ENCODE measurements at places on chromosomes 1 and 21. TPM values are rescaled to one million over a fixed set of nuclear protein-coding genes. Genes with fewer than 3 reads are reported as not detected.

GRCh38 chr1:213136190-213136917, 85.3 kb downstream of the RPS6KC1 start:
- DNase-seq = no peak

- no peak for DNase-seq
Observed at GRCh38 chr1:178023181-178023618, 53.3 kb upstream of the SEC16B start.

Gene IFNLR1
- total RNA-seq = 0.94 TPM

DNA sequence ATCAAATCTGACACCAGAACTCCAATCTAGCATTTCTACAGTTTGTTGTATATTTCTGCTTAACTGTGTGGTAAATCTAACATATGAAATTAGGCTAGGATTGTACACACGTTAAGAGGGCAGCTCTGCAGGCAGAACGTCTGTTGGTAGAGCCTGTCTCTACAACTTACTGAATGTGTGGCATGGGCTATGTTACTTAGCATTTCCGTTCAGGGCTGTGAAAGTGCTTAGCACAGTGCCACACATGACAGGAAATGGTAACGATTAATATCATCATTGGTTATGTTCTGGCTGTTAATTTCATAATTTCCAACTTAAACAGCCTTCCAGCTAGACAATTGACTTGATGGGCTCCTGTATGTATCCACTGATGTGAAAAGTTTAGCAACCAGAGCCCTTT, 9.6 kb upstream of the C8B start:
- no peak for DNase-seq

Gene NIPAL3
- 47.2 TPM for total RNA-seq

DNA sequence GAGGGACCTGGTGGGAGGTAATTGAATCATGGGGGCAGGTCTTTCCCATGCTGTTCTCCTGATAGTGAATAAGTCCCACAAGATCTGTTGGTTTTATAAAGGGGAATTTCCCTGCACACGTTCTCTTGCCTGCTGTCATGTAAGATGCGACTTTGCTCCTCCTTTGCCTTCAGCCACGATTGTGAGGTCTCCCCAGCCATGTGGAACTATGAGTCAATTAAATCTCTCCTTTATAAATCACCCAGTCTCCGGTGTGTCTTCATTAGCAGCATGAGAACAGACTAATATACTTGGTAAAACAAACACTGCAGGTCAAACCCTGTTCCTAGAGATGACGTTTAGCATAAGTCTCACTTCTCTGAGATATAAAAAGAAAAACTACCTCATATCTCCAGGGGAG, 148.3 kb downstream of the MATN1 start:
- DNase-seq = no peak

Gene NEGR1
- total RNA-seq = 7.4 TPM

Gene USP24
- total RNA-seq = 22.9 TPM

GRCh38 chr1:113185463-113186104, 112.6 kb downstream of the LRIG2 start:
- DNase-seq = no peak

DNA sequence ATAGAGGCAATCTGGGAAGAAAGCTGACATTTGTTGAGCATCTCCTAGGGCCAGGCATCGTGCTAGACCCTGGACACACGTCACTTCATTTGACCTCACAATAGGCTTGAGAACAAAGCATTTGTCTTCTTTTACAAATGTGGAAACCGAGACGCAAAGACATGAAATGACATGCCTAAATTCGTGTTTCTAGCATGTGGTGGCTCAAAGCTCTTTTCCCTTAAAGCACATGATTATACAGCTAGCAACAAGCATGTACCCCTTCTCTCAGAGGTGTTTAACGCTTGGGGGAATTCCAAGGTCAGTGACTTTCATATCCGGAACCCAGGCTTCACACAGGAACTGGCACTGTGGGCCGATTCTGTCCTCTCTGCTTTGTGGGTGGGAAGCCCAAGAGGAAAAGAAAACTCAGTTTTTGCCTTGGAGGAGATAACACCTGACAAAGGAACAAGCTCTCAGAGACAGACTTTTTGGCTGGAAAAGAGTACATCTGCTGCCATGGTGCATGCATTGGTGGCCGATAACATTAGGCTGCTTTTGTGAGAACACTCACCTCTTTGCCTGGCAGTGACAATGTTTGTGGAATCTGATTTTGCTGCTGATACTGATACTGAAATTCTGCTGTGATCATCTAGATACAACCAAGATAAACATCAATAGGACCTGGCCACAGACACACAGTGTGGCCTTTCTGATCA, 15.4 kb upstream of the CD2 start:
- DNase-seq = no peak

Gene LDLRAD2
- total RNA-seq = 0.14 TPM

Gene CYB561D1
- 9.4 TPM for total RNA-seq

- no peak for DNase-seq
Observed at GRCh38 chr1:166166329-166166697, 488 bp downstream of the FAM78B start.

GRCh38 chr1:187300081-187300480, 471.3 kb downstream of the PLA2G4A start:
- no peak for DNase-seq

DNA sequence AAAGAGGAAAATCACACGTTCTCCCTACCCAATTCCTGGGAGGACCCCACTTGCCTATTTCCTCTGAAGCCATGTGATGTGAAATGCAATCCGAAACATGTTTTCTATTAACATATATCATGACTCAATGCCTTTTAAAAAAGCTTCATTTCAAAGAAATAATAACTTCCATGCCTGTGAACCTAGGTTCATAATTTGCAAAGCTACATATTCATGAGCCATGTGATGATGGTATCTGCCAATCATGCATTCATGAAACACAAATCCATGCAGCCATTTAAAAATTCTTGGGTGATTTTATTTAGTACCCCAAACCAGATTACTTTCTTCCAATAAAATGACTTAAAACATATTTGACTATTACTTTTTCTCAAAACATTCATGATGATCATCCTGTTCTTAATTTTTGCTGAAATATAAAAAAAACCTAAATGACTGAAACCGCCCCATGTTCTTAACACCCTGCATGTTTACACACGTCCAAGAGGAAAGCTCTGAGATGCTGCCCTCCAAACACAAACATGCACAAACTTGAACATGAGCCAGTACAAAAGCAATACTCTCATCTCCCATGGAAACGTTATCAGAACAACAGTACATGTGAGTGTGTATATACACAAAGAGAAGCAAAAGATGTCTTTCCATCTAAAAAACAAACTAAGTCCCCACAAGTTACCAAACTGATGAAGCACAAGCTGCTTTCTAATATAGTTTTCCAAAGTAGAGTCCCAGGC, 140.1 kb downstream of the TGFBR3 start:
- no peak for DNase-seq

GRCh38 chr1:248847181-248847955, 9.3 kb downstream of the ZNF672 start:
- no peak for DNase-seq

DNA sequence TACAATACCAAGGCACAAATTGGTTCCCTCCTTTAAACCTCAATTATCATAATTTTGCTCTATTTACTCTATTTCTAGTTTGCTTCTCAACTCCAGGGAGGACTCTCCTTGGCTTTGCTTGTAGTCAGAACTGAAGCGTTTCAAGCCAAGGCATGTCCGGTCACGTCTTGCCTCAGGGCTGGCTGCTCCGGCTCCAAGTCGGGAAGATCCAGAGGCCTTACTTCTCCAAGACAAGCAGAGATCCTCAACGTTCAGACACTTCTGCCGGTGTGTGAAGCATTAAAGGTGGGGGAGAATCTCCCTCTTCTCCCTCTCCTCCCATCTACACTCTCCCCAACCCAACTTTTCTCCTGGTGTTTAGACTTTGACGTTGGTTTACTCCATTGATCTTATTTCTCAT, 7.2 kb upstream of the HHAT start:
- no peak for DNase-seq

GRCh38 chr1:46301406-46301807, 2.0 kb downstream of the LRRC41 start:
- no peak for DNase-seq

Gene LRRC7
- total RNA-seq = 0.14 TPM

Gene IL22RA1
- not detected for total RNA-seq

DNA sequence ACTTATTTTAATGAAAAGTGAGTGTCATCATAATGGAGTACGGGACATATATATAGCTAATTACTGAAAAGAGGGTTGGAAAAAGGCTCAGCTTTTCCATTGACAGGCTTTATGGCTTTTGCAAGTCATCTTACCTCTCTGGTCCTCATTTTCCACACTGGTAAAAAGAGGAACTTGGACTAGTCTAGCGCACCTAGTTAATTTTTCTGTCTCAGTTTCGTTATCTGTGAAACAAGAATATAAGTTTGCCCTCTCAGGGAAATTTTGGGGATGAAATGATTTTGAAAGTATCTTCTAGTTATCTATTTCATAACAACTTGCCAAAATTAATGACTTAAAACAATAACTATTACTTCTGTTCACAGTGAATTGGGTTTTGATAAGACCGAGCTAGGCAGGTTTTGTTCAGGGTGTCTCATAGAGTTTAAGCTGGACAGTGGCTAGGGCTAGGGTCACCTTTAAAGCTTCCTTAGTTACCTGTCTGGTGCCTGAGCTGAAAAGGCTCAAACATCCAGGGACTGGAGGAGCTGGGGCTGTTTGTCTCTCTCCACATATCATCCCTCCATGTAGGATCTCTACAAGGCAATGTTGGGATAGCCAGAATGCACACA, 91.7 kb downstream of the TYW3 start:
- no peak for DNase-seq

Gene PCNX2
- 24.5 TPM for total RNA-seq

Gene ARHGAP30
- total RNA-seq = 0.25 TPM

DNA sequence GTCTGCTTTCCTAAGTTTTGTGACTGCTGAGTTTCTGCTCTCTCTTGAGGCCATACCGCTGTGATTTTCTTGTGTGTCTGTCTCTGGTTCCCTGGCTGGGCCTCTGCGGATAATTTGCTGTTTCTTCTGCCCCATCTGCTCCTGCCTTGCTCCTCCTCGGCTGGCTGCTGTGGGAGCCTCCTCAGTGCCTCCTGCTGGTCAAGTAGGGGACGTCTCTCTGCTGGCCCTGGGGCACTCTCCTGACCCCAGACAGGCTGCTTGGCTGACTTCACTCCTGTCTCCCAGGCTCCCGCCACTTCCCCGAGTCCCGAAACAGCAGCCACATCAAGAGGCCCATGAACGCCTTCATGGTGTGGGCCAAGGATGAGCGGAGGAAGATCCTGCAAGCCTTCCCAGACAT, 28.5 kb downstream of the ETNK2 start:
- DNase-seq = no peak

GRCh38 chr1:58994664-58995063, 210.8 kb upstream of the JUN start:
- no peak for DNase-seq

DNA sequence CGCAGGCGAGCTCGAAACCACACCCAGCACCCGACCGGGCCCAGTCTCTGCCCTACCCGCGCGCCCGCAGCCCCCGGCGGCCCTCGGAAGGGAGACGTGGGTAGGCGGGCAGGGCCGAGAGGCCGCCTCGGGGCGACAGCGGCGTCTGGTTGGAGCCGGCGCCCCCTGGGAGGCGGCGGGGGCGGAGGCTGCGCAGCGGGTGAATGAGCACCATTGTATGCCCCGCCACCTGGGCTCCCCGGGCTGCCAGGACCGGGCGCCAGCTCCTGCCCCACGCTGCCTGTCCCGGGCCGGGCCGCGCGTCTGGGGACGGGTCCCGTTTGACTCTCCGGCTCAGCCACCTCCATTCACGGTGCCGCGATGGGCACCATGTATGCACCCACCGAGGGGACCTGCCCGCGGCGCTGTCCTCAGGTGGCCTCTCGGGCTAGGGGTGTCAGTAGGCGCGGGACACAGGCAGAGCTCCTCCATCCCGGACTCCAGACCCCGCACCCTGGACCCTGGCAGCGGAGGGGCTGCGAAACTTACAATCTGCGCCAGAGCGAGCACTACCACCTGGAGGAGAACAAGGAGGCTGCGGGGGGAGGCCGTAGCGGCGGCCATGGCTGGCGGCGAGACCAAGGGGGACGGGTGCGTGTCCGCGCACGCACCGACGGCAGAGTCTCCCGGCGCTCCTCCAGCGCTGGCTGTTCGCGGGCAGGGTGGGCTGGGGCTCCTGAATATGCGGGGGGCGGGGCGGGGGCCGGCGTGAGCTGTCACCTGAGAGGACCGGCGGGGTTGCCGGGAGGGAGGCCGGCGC, at the start of gene COL9A2:
Gene COL9A2, minus strand, starts transcription at position 692 of the 799 bp plus-strand sequence. Its CDS starts 89 bp downstream, at position 603.
- no peak for DNase-seq

Gene BMP8B
- not detected for total RNA-seq

DNA sequence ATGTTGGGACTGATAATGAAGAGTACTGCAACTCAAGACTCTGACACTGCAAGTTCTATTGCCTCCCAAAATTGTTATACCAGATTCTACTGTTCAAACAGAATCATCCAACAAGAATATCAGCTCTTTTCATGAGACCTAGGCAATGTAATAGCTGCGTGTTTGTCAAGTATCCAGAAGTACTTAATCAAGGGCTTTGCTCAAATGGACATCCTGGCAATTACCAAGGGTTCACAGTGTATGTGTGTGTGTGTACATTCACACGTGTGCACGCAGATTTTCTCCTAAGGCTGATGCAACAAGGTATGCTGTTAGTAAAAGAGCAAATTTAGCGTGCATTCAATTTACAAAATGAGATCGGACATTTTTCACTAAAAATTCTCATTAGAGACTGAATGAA, 174.6 kb downstream of the GABPA start:
- DNase-seq = no peak

- DNase-seq = no peak
Observed at GRCh38 chr1:223717695-223718363, 5.5 kb downstream of the CAPN2 start.

Gene LCE1D
- not detected for total RNA-seq

GRCh38 chr21:39788383-39788782, 43.4 kb downstream of the IGSF5 start:
- peak; percentile 92 for DNase-seq

Gene FMO2
- not detected for total RNA-seq

Gene TTC34
- 0.31 TPM for total RNA-seq

DNA sequence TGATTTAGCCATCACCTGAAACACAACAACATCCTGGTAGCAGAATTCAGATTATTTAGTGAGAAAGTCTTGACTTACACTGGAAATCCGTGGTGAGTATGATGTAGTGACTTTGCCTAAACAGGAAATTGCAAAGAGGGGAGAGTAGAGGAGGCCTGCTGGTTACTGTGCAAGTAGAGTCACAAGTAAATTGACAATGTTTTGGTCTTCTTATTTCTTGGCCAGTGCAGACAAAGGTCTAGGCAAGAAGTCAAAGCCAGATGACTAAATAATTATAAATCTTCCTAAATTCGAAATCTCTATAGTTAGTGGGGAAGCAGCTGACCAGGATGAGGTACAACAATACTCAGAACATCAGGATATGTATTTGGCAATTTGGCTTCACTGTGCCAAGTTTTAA, 159.5 kb upstream of the KCTD3 start:
- DNase-seq = peak; percentile 40

- DNase-seq = no peak
Observed at GRCh38 chr1:118981436-118981835, 6.7 kb downstream of the TBX15 start.

DNA sequence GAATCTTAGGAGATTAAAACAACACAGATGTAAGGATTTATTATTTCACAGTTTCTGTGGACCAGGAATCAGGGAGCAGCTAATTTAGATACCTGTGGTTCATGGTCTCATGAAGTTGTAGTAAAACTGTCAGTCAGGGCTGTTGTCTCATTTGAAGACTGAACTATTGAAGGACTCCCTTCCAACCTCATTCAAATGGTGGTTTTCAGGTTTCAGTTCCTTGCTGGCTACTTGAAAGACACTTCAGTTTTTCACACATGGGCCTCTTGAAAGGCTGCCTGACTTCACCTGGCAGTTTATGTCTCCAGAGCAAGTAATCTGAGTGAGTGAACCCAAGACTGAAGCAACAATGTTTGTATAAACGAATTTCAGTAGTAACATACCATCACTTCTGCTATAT, 915.9 kb downstream of the PLA2G4A start:
- no peak for DNase-seq

Gene CD48
- not detected for total RNA-seq

Gene SMIM34
- total RNA-seq = not detected

Gene PLXNA2
- 17.7 TPM for total RNA-seq
